ENCODE measurements at places on chromosomes 6 and 20. TPM values are rescaled to one million over a fixed set of nuclear protein-coding genes. Genes with fewer than 3 reads are reported as not detected.

- DNase-seq: no peak
- H3K27ac ChIP-seq: no peak overlapping the region
- no peaks in the 10 kb centered on the region for H3K27me3 ChIP-seq
- no peak overlapping the region for H3K4me3 ChIP-seq
Measured at GRCh38 chr6:125255201-125255600, 46.6 kb downstream of the HDDC2 start.

Gene MUCL3
- total RNA-seq: not detected

Gene MYBL2
- not detected for total RNA-seq

DNA sequence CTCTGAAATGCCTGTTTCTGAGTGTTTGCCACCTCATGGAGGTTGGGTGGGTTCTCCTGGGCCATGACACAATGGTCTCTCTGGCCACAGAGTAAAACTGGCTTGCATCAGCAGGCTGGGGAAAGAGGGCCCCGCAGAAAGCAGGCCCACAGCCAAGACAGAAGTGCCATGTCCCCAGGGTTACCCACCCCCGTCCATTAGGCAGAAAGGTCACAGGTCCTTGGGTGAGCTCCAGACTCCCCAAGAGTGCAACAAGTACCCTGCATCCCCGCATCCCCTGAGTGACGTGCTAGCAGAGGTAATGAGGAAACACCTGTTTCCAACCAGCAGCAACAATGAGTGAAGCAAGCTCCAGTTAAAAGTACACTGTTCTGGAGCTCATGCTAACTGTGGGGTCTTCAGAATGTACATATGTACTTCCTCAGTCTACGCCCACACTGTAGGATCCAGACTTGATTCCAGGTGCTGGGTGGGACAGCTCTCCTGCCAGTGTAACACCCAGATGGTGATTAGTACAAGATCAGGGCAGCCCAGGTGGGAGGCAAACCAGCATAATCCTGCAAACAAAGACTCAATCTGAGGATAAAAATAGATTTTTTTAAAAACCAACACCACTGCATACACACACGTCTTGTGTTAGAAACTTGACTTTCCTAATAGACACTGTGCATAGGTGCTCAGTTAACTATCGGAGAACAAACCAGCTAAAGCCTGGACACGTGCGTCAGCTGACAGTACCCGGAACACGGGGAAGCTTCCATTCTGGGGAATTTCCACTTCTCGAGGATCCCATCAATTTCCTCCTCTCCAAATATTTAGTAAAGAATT, 31.5 kb downstream of the RRBP1 start:
- peaks cover 54% of the 10 kb centered on the region for H3K4me1 ChIP-seq
- no peaks in the 10 kb centered on the region for H3K27me3 ChIP-seq
- H3K36me3 ChIP-seq: no peaks in the 10 kb centered on the region
- H3K27ac ChIP-seq: peak overlapping the region; percentile 28

DNA sequence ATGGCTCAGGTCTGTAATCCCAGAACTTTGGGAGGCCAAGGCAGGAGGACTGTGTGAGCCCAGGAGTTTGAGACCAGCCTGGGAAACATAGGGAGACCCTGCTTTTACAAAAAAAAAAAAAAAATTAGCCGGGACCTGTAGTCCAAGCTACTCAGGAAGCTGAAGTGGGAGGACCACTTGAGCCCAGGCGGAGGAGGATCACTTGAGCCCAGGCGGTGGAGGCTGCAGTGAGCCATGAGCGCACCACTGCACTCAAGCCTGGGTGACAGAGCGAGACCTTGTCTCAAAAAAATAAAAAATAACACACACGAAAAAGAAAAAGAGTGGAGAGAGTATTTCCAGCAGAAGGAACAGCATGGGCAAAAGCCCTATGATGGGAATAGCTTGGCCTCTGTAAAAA, 2.0 kb downstream of the TTLL9 start:
- H3K4me1 ChIP-seq: peaks cover 15% of the 10 kb centered on the region
- no peak for DNase-seq
- peaks cover 9% of the 10 kb centered on the region for H3K36me3 ChIP-seq

DNA sequence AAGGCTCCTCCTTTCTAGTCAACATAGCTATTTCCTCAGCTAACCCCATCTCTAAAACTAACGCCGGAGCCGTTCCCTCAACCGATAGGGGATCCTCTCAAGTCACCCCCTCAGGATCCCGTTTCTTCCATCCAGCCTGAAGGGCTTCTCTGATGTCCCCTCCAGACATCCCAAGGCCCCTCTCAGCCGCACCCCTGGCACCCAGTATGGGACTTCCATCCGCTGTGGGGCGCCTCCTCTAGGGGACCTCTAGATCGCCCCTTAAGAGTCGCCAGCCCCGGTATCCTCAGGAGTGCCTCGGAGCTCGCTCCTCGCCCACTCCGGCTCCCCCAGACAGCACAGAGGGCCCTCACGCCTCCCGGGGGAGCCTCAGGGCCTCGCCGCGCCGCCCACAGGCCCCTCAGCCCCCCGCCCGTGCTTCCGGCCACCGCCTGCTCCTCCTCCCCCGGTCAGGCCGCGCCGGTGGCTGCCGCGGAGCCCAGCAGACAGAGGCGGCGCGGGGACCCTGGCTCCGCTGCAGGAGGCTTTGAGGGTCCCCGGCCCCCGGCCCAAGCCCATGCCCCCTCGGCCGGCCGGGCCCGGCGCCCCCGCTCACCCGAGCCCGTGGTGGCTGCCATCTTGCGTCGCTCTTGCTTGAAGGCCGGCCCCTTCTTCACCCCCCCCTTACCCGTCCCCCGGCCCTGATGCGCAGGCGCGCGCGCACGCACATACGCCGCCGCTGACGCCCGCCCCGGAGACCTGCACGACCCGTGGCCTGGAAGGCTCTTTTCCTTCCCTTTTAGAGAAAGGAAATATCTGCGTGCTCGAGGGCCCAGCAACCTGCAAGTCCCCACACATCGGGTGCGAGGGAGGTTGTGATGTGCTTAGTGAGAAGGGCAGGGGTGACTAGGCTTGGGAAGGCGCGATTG, at the start of gene UBE2V1:
Gene UBE2V1 (minus strand): TSS at position 639 of the 908 bp plus-strand sequence. CDS start 22 bp downstream, at position 617.
- peaks cover 34% of the 10 kb centered on the region for H3K4me1 ChIP-seq
- H3K27ac ChIP-seq: peak within 1 kb of the TSS; percentile 99
- no peaks in the 10 kb centered on the region for H3K27me3 ChIP-seq
- H3K36me3 ChIP-seq: no peaks in the 10 kb centered on the region
- peak; percentile 83 for DNase-seq

GRCh38 chr6:15246217-15246665, 372 bp downstream of the JARID2 start:
- peak overlapping the region; percentile 83 for H3K27ac ChIP-seq
- H3K4me3 ChIP-seq: peak overlapping the region; percentile 85
- H3K27me3 ChIP-seq: no peaks in the 10 kb centered on the region
- no peak for DNase-seq
- H3K36me3 ChIP-seq: no peaks in the 10 kb centered on the region
- peaks cover 7% of the 10 kb centered on the region for H3K4me1 ChIP-seq

DNA sequence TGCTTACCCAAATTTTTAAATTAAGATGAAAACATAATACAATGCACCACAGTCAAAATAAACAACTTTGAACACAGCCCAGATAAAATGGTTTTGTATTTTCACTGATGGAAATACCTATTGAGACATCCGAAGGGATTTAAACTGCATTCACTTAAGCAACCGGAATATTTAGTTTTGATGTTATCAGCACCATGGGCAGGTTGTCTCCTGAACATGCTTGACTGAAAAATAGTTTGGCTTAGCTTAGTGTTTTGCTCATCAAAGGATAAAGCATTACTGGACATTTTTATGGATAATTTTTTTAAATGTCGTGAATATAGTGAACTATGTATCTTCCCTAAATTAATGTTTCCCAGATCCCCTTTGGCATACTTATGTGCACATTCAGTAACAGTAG, 177.5 kb downstream of the GJA1 start:
- H3K4me3 ChIP-seq: no peak overlapping the region
- no peaks in the 10 kb centered on the region for H3K4me1 ChIP-seq
- no peak overlapping the region for H3K27ac ChIP-seq
- H3K27me3 ChIP-seq: no peaks in the 10 kb centered on the region

Gene RBM39
- 477 TPM for total RNA-seq

GRCh38 chr6:124494956-124495664, 467.1 kb upstream of the RNF217 start:
- H3K27ac ChIP-seq: no peak overlapping the region
- no peak overlapping the region for H3K4me3 ChIP-seq
- no peaks in the 10 kb centered on the region for H3K4me1 ChIP-seq
